HT1080 (cell line): ENCODE measurements at places on chromosomes 5 and 9. TPM values are rescaled to one million over a fixed set of nuclear protein-coding genes. Genes with fewer than 3 reads are reported as not detected.
A peak's percentile ranks its signal among the peaks of the same experiment; 100 is the strongest.

DNA sequence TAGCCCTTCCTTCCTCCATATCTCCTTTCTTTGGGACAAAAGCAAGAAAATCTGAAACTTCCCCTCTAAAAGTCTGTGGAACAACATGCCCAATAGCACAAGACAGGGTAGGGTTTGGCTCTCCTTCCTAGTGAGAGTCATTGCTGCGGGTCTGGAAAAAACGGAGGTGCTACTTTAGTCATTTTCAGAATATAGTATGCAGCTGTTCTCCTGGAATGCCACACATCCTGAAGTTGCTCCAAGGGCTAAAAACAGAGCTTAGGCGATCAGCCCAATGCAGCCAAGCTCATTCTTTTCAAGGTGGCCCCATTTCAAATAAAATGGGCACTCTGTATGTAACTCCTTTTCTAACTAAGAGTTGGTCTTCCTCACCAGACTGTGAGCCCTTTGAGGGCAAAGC, 39.5 kb upstream of the MYOT start:
- DNase-seq: no peak

DNA sequence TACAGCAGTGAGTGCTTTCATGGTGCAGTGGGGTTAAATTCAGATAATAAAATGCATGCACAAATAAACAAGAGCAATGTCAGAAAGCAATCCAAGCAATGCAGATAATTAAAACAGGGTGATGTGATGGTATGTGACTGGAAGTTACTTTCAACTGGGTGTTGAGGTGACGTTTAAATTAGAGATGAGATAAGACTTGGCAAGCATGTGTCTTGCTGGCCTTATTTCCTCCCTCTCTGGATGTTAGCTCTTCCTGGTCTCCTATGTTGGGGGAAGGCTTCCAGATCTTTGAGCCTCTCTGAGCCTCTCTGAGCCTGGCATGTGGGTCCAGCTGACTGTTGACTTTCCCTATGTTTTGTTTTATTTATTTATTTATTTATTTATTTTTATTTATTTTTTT, 54.4 kb downstream of the DOCK2 start:
- DNase-seq: no peak

DNA sequence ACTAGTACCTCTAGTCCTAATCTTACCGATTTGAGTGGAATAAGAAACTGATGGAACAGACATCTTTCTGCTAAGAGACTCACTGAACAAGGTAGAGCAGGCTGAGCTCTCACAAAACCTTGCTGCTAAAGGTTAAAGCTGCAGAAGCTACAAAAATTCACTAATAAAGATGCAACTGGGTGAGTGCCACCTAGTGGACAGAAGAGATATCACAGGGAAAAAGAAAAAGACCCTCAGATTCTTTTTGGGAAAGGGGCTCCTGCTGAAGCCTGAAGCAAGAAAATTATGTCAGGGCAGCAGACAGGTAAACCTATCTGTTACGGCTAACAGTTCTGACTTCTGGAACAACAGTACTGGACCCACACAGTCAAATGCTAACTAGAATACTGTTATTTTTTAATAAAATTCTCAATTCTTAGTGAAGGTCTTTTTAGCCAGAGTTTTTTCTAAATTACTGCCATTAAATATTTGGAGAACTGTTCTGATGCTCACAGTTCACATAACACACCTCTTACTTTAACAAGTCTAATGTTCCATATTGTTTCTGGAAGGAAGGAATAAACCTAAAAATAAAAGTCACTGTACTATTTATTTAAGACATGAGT, 51.2 kb downstream of the DIAPH1 start:
- DNase-seq: no peak

DNA sequence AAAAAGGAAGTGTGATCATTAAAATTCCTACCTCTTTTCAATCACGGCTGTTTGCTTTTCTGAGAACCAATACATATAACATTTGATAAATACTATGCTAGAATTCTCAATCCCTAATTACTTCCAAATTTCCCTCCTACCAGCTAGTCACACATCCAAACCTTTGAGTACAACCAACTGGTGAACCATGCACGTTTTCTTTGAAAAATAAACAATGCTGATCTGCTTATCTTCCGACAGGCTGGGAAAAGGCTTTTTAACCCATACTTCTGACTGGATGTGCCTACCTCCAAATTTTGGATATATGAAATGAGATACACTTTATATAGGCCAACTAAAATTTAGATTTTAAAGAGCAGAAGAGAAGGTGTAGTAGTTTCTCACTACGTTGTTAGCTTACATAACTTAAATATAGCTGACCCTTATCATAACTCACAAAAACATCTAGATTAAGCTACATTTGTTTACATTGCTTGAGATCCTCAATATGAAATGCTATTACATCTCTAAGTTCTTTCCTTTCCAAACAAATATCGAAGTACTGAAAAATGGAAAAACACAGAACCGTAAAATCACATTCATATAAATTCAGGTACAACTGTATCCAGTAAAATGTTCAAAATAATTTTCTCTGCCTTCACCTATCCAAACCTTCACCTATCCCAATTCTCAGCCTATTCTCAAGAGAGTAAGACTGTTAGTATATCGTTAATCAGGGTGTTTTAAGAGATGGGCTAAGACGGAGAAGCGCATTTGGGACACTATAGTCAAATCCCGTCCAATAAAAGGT, 2.1 kb downstream of the NR3C1 start:
- DNase-seq: no peak

GRCh38 chr5:94314460-94315131, 303.8 kb downstream of the KIAA0825 start:
- DNase-seq: no peak

DNA sequence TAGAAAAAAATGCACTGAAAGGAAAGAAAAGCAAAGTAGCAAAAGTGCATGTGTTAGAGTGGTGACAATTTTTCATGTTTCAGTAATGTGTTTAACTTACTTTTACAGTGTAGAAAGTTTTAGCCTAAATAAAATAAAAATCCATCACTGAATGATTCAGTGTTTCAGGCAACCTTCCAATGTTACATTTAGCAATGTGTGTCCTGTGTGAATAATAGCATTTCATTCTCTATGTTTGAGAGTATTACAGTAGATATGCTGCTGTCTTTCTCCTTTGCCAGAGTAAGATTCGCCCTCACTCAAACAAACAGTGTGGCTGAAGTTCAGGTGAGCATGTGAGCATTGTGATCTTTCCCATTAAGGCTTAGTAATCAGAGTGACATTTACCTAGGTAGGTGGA, 171.1 kb downstream of the TARS1 start:
- peak; percentile 50 for DNase-seq

GRCh38 chr9:35700942-35701341, 11.2 kb upstream of the TPM2 start:
- DNase-seq: no peak

GRCh38 chr5:120446068-120446492, 18.0 kb upstream of the PRR16 start:
- peak; percentile 85 for DNase-seq

DNA sequence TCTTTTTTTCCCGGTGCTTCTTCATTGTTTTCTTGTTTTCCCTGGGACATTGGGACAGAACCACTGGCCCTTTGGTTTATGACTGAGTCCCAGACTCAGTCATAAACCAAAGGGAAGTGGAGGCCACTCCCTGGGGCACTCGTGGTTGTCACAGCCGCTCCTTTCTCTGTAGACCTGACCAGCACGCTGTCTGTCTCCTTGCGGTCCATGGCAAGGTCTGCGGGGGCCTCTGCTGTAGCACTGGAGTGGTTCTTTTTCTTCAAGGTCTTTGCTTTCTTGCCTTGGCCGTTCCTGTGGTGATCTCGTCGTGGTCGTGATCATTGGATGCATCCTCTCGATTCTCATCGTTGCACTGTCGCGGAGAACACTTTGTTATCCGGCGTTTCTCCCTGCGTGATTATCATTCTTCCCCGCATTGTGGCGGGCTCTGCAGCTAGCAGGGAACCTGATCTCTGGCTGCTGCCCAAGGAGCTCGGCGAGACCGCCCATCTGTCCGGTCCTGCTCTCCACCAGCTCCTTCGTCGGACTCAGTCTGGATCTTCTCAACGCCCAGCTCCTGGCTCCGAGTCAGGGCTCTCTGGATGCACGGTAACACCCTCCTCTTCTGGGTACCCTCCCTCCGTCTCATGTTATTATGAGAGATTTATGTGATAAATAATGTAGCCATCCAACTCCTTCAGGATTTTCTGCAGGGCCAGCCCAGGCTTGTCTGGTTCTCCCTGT, 43.5 kb upstream of the MPDZ start:
- no peak for DNase-seq

DNA sequence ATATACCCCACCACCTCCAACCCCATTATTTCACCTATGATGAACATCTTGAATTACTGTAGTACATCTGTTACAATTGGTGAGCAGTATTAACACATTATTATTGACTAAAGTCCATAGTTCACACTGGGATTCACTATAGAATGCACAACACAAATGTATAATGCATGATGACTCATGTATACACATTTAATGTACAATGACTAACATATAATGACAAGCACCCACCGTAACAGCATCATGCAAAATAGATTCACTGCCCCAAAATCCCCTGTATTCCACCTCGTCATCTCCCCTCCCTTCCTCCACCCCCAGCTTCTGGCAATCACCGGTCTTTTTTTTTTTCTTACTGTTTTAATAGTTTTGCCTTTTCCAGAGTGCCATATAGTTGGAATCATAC, 47.1 kb upstream of the NEK6 start:
- no peak for DNase-seq

- DNase-seq: peak; percentile 8
Measured at GRCh38 chr9:18980189-18980588, 52.8 kb downstream of the SAXO1 start.

DNA sequence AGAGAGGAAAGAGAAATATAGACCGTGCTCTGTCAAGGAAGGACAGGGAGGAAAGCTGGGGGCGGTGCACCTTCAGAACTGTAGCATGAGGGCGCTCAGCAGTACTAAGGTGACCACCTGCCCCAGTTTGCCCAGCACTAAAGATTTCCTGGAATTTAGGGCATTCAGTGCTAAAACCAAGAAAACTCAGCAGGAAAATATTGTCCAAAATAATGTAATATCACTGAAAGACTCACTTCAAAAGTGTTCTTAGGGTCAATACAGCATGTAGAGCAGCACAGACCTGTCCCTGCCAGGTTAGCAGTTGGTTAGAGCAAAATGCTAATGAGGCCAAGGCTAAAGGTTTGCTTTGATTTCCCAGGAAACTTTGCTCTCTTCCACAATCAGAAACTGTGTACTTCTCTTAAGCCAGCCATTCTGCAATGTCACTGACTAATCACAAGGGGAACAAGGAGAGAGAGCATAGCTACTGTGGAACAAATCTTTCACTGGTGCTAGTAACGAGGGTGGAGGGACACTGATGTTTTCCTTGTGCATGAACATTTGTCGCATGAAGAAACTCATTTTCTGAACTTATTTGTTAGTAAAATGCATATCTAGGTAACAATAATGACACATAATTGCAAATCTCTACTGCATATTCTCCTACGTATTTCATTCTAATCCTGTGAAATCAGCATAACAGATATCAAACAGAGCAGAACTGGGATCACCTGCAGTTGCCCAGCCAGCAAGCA, 53.0 kb upstream of the GRAMD2B start:
- no peak for DNase-seq

- DNase-seq: no peak
Measured at GRCh38 chr9:124239249-124240073, 18.3 kb upstream of the NEK6 start.

- DNase-seq: no peak
Measured at GRCh38 chr5:1315709-1316587, 21.1 kb upstream of the TERT start.

DNA sequence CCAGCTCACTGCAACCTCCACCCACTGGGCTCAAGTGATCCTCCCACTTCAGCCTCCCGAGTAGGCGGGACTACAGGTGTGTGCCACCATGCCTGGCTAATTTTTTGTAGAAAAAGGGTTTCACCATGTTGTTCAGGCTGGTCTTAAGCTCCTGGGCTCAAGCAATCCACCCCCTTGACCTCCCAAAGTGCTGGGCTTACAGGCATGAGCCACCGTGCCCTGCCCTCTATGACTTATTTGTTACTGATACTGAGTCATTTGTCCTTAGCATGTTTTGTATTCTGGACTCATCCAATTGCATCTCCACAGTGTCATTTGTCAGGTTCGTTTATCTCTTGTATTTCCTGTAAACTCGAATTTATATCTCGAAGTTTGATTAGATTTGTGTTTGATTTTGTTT, 2.7 kb upstream of the ITK start:
- peak; percentile 15 for DNase-seq

- no peak for DNase-seq
Measured at GRCh38 chr5:164364237-164365208, 859.1 kb downstream of the MAT2B start.

DNA sequence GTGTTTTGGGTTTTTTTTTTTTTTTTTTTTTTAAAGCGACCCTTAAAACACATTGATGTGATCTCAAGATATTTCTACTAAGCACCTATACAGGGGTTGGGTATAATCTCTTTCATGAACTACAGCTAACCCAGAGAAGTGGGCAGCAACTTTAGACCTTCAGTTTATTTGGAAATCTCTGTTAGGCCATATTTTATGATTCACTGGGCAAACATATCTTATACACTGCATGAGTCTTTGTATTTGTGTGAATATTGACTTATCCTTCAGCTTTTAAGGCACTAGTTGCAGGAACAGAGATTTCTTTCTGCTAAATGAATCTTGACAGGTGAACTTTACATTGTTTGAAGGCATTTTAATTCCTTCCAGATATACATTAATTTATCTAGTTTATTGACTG, 194.4 kb downstream of the ARRDC3 start:
- DNase-seq: no peak

- DNase-seq: no peak
Measured at GRCh38 chr9:70205366-70206020, 53.3 kb upstream of the SMC5 start.

DNA sequence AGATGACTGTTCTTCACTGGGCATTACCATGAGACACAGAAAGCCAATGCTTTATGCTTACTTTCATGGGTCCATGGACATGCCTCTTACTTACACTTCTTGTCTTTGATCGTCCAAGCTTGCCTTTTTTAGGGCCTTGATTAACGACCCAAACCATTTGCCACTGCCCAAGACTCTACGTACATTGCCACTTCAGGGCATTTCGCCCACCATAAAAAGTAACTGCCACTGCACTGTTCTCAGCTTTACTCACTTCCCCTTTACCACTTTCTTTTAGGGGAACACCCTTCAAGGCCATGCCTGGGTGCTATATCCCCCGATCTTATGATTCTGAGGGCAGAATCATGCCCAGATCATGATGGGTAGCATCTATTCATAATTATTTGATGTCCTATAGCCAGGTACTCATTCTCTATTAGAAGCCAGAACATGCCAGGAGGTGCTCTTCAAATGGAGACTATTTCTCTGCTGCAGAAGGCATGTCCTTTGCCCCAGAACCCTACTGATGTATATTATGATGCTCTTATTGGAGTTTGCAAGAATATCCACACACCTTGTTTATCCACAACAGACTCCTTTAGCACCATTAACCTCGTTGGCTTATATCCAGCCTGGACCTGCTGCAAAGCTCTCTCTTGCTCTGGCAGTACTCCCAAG, 64.1 kb upstream of the RAD23B start:
- no peak for DNase-seq

The PTGER4 gene
- total RNA-seq: 4.8 and 9.2 TPM in 2 replicates

The SLC25A2 gene
- not detected in 2 replicates for total RNA-seq

The FAM221B gene
- total RNA-seq: not detected in 2 replicates

The LCN15 gene
- not detected in 2 replicates for total RNA-seq

The C9orf72 gene
- 6.1 and 6.4 TPM in 2 replicates for total RNA-seq

The ADRA1B gene
- 0.27 and 1.1 TPM in 2 replicates for total RNA-seq
